ENCODE measurements at places on chromosomes 11 and 22.

DNA sequence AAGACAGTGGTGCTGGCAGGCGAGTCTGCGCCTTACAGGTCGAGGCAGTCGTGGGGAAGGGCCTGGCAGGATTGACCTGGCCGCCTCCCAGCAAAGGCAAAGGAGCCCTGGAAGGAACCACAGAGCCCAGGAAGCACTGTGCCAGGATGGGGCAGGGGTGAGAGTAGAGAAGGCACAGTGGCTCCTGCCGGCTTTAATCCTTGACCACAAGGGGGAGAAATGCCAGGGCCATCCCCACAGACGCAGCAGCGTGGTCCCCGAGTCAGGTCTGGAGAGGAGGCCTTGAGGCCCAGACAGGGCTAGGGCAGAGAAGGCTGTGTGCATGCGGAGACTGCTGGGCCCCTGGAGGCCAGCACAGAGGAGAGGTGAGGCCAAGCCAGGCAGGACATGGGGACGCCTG, 9.9 kb upstream of the NDUFS8 start:
- DNase-seq = no peak

GRCh38 chr11:371716-372590, 2.7 kb downstream of the B4GALNT4 start:
- DNase-seq = no peak

DNA sequence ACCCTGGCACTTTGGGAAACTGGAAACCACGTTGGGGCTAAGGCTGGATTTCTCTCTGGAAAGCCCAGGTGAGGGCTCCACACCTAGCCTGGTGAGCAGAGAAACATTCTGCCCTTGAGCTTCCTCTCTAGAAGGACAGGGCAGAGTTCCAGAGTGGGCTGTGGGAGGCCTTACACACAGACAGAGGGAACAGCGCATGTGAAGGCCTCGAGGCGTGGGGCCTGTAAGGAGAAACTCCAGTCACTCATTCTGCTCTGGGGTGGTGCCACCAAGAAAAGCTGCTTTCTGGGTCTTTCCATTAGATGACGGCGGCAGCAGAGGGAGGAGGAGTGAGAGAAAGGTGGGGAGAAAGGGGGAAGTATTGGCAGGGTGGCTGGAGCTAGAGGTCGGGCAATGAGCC, 183.1 kb downstream of the CHST1 start:
- DNase-seq = no peak

- no peak for DNase-seq
These were observed 36.3 kb downstream of the PPP2R1B start for GRCh38 chr11:111729831-111730311.

DNA sequence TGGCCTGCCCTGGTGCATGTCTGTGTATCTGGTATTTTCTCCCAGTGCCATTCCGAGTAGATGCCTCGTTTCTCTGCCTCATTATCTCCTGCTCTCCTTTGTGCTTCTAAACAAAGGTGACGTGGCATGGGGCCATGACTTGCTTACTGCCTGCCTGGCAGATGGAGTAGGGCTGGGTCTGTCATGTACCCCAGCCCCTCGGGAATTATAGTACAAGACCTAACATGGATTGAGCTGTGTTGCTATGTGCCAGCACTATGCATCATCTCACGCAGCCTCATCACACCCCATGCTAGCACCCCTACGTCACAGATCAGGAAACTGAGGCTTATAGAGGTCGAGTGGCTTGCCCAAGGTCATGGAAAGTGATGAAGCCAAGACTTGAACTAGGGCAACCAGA, 88.1 kb downstream of the GALNT18 start:
- DNase-seq = no peak

- no peak for DNase-seq
These were observed 823.6 kb downstream of the TBC1D22A start for GRCh38 chr22:47586038-47586437.

DNA sequence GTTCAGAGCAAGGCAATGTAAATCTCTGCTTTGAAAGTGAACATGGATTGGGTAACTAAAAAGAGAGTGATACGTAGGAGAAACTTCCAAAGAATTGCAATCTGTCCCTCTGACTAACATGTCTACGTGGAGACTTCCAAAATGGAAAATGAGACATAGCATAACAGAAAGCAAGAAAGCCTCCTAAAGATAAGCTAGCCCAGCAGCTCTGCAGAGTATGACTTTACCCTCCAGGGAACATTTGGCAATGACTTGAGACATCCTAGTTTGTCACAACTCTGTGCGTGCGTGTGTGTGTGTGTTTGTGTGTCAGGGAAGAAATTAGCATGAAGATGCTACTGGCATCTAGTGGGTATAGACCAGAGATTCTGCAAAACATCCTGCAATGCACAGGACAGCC, 817.4 kb downstream of the NTM start:
- no peak for DNase-seq

GRCh38 chr11:132814410-132814809, 717.9 kb downstream of the OPCML start:
- DNase-seq = no peak

DNA sequence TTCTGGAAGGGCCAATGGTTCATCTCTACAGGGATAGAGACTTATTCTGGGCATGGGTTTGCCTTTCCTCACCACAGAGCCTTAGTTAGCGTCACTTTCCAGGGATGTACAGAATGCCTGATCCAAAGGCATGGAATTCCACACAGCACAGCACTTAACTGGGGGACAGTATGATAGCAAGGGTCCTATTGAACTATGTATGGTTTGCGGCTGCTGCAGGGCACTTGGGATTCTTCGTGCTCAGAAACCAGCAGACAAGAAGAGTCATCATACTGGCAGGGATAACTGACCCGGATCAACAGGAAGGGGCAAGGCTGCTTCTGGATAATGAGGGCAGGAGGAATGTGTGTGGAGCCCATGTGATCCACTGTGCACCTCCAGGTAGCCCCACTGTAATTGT, 105.7 kb downstream of the SWAP70 start:
- DNase-seq = no peak

GRCh38 chr22:37448516-37449127, 21.3 kb upstream of the ELFN2 start:
- no peak for DNase-seq

All from GM19239 (cell line).